ENCODE measurements at places on chromosomes 4 and X.

- no peak for DNase-seq
Measured at GRCh38 chr4:6548201-6548881, 26.6 kb upstream of the MAN2B2 start.

DNA sequence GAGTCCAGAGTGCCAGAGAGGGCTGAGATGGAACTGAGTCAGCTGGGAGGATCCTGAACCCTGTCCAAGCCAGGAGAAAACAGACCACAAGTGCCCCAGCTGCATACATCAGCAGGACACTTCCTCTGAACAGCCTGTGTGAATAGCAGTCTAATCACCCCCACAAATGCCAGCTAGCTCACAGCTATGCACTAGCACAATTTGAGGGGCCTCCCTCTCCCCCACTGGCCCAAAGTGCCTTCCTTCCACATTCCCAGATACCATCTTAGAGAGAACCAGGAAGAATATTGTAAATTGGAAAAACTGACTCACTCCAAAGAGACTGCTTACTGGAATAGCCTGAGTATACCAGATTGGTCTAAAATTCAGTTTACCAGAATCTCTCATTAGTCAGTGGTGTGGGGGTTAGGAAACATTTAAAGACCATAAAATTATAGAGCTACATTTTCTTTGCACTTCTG, 292.6 kb upstream of the KLF3 start:
- DNase-seq: no peak

GRCh38 chr4:186566068-186566467, 10.7 kb upstream of the MTNR1A start:
- DNase-seq: no peak

GRCh38 chr4:46389301-46389775, 590 bp downstream of the GABRA2 start:
- DNase-seq: peak; percentile 33

GRCh38 chrX:29530501-29530900, 684.9 kb upstream of the MAGEB2 start:
- DNase-seq: no peak

DNA sequence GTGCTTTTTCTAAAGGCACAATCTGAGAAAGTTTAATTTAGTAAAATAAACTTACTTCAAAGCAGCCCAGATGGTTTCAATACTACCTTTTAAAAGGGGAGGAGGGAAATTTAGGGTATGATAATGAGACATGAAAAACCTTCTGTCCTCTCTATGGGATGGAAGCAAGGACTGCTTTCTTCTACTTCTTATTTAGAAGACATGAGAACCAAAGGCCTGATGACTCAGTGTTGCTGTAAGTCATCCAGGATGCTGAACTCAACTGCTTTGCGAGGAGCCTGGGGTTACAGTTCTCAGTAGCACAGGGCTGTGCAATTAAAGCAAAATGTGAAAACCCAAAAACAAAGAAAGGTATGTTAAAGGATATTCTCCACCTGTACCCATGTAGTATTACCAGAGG, 140.8 kb upstream of the EDNRA start:
- no peak for DNase-seq

- DNase-seq: no peak
Measured at GRCh38 chrX:72045141-72045540, 86.6 kb downstream of the RTL5 start.

DNA sequence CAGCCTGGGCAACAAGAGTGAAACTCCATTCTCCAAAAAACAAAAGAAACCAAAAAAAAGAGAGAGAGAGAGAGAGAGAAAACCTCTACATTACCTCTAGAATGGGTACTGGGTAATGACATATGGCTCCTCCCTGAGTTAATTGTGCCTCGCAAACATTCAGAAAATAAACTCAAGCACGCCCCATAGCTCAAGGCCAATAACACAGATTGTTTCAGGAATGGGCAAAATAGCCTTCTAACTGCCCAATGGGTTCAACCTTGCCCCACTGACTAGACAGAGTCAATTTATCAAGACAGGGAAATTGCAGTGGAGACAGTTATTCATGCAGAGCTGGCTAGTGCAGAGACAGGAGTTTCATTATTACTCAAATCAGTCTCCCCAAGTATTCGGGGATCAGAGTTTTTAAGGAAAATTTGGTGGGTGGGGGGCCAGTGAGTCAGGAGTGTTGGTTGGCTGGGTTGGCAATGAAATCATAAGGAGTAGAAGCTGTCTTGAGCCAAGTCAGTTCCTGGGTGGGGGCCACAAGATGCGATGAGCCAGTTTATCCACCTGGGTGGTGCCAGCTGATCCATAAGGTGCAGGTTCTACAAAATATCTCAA, 25.1 kb downstream of the NIPAL1 start:
- DNase-seq: no peak

GRCh38 chr4:31194823-31195222, 474.7 kb downstream of the PCDH7 start:
- peak; percentile 74 for DNase-seq

DNA sequence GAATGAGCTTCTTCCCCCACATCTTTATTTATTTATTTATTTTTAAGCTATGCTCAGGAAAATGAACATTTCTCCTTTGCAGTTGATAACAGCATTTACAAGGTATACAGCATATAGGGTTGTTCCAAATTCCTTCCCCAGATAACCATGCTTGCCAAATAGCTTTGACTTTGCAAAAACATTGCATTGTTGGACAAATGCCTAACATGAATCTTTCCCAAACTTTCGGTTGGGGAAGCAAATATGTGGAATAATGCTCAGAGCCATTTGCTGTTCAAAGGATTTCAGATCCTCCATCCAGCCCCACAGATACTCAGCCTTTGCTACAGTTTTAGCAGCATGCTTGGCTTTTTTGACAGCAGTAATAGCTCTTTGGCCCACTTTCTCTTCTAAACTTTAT, 127.2 kb upstream of the AGA start:
- no peak for DNase-seq

GRCh38 chrX:133215017-133215416, 3.1 kb downstream of the TFDP3 start:
- DNase-seq: no peak

GRCh38 chrX:110588853-110589252, 206.8 kb downstream of the CHRDL1 start:
- no peak for DNase-seq

DNA sequence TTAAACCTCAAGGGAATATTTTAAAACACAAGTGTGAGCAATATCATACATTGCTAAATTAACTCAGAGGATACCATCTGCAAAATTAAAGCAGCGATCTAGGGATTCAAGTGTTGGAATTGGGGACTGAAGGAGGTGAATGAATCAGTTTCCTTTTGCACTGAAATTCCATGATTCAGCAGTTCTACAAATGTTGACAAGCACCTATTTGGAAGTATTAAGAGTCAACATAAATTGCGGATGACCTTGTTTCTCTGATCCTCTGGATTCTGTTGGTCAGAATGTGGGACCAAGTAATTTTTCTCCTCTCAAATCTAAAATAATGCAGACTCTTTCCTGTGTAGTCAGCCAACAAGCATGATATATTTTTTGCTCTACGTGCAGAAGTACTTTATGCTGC, 78.8 kb downstream of the LDB2 start:
- DNase-seq: no peak

GRCh38 chr4:147530134-147530533, 49.2 kb downstream of the EDNRA start:
- no peak for DNase-seq

DNA sequence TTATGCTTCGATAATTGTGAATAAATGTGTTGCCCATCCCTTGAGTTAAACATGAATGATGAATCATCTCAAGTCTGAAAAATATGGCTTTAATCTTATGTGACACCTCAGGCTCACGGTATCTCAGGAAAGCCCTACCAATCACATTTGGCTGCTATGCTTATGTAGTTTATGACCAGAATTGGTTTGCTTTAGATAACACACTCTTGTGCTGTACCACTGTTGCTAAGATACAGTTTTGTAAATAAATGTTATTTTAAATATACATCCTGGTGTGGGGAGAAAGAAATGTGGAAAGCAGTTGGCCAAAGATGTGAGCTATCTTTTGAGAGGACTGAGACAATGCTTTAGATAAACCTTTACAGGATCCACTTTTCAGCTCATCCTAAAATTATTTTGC, 63.2 kb downstream of the NPY1R start:
- DNase-seq: no peak

- DNase-seq: no peak
Measured at GRCh38 chr4:151983854-151984253, 223.0 kb upstream of the GATB start.

DNA sequence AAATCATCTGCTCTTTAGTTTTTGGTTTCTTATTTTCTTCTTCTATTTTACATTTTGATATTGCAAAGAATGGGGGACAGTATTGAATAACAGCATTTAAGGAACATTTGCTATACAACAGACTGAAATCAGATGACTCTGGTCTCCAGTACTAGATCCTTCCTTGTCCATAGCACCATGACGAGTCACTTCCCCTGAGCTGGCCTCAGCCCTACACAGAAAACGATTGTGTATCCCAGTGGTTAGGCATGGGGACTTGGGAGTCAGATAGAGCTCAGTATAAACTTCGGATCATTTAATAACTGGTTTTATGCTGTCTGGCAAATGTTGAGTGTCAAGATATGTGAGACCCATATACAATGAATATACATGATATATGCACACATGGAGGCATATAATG, 44.7 kb upstream of the BEX4 start:
- no peak for DNase-seq

DNA sequence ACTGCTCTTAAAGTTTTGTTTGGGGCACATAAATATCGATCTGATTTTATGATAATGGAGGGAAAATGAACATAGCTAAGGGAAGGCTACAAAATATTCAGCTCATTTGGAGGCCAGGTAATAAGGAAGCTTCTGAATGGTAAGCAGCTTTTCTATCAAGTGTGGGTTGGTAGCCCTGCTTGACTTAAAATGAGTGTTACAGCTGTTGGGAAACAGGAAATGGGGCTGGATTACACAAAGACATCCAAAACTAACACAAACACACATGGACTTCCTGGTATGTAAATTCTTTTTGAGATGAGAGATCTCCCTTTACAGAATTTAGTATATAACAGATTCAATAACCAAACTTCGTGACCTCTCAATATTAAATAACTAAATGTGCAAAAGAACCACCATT, 58.0 kb downstream of the FGF16 start:
- no peak for DNase-seq

DNA sequence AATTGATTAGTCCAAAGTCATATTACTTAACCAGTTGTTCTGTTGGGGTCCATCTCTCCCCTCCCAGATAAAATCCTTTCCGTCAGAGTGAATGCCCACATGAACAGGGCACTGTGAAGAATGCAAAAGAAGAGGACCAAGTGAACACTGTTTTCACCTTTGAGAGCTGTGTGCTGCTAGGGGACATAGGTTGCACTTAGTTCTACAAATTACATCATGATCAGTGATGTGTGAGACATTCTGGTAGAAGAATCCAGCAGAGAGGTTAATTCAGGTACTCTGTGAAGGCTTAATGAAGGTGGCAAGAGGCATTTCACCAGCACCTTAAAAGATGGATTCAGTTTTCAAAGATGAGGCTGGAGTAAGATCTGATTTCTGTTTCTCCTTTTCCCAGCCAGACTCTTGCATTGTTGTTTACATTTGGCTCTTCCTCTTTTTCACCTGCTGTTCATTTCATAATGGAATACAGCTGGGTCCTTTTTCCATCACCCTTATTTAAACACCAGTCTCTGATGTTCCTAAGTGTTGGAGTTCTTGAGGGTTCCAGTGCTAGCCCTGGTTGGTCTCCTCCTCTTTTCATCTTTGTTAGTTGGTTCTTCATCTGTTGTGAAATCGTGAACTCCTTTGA, 10.9 kb downstream of the GAB1 start:
- no peak for DNase-seq

- peak; percentile 77 for DNase-seq
Measured at GRCh38 chr4:69984030-69984443, 11.7 kb upstream of the STATH start.

DNA sequence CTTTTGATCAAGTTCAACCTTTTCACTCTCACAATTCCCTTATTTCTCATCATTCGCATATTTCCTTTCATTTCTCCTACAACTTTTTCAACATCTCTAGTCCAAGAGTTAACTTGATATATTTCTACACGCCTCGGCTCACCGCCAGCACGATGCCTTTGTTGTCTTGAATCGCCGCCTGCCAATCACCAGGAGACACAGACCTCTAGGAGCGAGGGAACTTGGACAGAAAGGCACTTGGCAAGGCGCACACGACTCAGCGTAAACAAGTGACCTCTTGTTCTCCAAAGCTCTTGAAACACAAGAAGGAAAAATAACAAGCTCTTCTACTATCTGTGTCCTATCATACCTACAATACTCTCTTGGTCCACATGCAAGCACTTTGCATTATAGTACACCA, 27.1 kb upstream of the RBMX start:
- no peak for DNase-seq

- no peak for DNase-seq
Measured at GRCh38 chr4:154757713-154758112, 13.9 kb downstream of the LRAT start.

DNA sequence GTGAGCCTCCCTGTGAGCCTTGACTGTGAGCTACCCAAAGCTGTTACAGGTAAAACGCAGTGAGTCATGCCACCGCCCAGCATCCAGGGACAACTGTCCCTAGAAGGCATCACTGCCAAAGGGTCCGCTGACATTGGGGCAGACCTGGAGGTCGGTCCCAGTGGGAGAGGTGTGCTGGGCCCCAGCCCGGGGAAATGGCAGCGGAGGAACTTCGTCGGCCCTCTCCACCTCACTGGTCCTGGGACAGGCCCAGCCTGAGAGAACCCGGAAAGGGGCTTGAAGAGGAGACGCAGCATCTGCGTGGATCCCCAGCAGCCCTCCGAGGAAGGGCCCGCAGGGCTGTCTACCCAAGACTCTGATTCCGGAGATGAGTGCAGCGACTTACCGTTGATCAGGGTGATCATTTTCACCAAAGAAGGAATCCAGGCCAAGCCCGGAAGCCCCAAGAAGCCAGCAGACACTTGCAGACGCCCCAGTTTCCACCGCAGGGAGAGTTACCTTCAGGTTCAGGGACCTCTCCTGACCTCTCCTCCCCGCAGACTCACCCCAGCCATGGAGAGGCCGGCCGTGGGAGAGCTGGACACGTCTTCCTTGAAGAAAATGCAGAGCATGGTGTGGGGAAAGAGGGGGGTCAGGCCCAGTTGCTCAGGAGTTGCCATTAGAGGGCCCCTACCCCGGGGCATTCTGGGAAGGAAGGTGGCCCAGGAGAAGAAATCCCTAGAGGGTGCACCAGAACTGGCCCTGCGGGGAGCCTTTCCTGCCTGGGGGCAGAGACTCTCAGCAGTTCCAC, 51.2 kb downstream of the CXorf49B start:
- no peak for DNase-seq

- no peak for DNase-seq
Measured at GRCh38 chr4:108155373-108155772, 13.4 kb downstream of the LEF1 start.

GRCh38 chrX:22351076-22351475, 78.4 kb downstream of the CBLL2 start:
- no peak for DNase-seq

DNA sequence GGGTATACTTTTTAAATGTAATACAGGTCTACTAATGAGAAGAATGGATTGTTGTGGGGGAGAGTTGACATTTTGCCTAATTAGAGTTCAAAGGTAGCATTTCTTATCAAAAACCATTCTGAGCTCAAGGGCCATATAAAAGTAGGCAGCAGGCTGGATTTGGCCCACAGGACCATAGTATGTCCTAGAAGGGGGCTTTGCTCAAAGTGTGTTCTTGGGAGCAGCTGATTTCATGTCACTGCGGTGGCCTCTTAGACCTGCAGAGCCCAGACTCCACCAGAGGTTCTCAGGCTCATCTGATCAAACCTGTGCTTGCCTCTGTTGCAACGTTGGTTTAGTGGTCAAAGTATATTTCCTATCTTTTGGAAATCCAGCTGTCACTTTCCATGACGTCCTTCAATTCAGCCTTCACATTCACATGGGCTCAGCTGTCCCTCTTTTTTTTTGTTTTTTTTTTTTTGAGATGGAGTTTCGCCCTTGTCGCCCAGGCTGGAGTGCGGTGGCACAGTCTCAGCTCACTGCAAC, 34.6 kb upstream of the TENM3 start:
- no peak for DNase-seq
